Erythroblast (primary cell): ENCODE measurements at places on chromosomes 4 and X.
A peak's percentile ranks its signal among the peaks of the same experiment; 100 is the strongest.

DNA sequence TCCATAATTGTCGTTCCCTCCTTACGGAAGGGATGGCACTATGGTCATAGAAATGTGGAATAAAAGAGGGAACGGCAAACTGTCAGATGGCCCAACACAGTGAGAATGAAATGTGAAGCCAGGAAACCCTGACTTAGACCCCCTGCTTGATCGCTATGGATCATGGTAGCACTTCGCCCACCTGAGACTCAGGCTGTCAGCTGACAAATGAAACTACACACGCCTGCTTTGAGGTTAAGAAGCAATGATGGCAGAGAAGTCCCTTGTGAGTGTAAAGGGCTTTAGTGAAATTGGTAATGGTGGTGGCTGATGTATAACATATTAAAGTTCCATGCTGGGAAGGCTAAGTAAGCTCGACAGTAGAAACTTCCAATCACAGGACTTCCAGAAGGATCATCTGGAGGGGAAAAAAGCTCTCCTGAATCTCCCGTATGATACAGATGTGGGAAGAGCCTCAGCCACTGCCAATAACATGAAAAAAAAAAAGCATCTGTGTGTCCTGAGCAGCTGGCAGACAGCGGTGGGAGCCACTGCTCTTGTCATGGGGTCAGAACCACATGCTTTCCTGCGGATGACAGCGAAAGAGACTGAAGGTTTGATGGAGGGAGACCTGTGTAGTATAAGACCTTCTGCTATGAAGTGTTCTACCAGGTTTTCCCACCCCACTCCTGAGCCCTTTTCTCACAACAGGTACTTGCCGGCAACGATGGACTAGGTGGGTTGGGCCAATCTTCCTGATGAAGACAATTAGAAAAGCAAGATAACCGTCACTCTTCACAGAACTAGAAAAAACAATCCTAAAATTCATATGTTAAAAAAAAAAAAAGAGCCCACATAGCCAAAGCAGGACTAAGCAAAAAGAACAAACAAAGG is 107.6 kb downstream of the AFAP1 start:
- no peak for DNase-seq

GRCh38 chr4:141511055-141511454 is 125.3 kb upstream of the IL15 start:
- DNase-seq: no peak

- no peak for DNase-seq
Observed at GRCh38 chr4:102103368-102103767, 241.9 kb downstream of the SLC39A8 start.

DNA sequence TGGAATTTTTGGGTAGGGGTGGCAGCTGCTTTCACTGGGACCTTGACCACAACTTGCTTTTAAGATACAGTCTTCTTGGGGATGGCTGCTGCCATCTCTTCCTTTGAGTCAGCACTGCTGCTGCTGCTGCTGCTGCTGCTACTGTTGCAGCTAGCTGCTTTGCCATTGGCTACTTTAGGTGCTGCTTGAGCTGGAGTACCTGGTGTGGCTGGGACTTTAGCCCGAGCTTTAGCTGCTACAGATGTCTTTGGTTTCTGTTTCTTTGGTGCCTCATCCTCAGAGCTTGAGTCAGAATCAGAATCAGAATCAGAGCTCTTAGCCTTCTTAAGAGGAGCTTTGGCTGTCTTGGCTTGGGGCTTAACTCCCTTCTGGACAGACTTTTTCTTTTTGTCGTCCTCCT is 52.2 kb downstream of the FAM9B start:
- DNase-seq: no peak

GRCh38 chrX:68292471-68292870 is 140.8 kb downstream of the OPHN1 start:
- no peak for DNase-seq

GRCh38 chr4:47945930-47946726 is 31.7 kb upstream of the NFXL1 start:
- no peak for DNase-seq

GRCh38 chrX:140318296-140318695 is 186.6 kb downstream of the SOX3 start:
- no peak for DNase-seq

- DNase-seq: peak; percentile 76
Observed at GRCh38 chr4:55378617-55379467, 16.9 kb upstream of the TMEM165 start.

DNA sequence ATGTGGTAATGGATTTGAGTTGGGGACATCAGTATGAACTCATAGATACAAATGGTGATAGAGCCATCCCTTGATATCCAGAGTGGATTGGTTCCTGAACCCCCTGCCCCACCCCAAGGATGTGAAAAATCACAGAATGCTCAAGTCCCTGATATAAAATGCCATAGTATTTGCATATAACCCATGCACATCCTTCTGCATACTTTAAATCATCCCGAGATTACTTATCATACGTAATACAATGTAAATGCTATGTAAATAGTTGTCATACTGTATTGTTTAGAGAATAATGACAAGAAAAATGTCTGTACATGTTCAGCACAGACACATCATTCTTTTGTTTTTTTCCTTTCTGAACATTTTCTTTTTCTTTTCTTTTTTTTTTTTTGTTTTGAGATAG is 18.9 kb upstream of the SEPTIN11 start:
- DNase-seq: no peak

DNA sequence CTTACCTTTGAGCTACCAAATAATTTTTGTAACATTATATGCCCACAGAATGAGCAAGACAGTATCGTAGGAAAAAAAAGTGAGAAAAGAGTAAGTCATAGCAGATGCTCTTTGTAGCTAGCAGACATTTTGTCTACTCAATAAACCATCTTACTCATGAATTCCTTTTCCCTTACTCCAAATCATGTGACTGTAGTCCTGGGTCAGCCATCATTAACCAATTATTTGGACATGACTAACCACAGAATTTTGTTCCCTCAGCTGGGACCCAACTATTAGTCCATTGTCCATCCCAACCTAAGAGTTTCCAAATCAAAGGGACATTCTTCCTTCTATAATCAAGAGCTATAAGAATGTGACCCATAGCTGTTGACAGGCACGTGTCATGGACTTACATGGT is 11.4 kb downstream of the UBE2D3 start:
- DNase-seq: no peak

DNA sequence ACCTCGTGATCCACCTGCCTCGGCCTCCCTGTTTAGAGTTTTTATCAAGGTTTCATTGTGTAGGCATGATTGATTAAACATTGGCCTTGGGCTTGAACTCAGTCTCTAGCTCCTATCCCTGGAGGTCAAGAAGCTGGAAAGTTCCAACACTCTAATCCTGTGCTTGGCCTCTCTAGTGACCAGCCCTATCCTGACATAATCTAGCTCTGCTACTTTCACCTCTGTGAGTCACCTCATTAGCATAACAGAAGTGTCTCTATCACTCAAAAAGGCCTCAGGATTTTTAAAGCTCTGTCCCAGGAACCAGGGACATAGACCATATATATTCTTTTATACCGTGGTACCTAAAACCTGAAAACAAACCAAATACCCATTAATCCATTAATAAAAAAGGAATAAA is 377.5 kb downstream of the CENPC start:
- DNase-seq: no peak

- DNase-seq: peak; percentile 76
Observed at GRCh38 chr4:128191115-128191781, 96.4 kb downstream of the PGRMC2 start.

DNA sequence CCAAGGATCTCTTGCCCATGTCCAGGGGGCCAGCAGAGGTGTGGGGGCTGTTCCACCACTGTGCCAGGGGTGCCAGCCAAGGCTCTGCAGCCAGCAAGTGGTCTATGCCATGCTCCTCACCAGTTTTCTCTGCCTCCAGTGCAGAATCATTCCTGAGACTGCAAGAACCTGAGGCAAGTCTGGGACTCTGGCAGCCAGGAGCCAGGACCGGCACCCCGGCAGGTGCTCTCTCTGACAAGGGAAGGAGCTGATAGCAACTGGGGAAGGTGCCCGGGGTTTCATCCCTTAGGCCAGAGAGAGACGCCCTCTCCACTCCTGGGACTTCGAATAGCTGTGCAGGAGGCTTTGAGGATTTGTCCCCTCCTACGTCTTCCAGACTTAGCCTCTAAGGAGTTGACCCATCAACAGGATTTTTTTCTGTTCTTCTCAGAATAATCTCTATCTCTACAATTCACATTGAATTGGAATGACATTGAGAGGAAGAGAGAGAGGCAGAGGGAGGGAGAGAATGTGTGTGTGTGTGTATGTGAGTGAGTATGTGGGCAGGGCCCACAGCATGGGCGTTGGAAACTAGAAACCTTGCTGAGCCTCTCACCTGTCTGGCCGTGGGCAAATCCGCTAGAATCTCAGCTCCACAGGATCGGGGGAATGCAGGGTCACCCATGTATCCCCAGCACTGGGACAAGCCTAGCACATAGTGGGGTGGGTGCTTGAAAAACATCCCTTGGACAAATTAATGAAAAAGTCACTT is 74.5 kb upstream of the AFAP1 start:
- no peak for DNase-seq

DNA sequence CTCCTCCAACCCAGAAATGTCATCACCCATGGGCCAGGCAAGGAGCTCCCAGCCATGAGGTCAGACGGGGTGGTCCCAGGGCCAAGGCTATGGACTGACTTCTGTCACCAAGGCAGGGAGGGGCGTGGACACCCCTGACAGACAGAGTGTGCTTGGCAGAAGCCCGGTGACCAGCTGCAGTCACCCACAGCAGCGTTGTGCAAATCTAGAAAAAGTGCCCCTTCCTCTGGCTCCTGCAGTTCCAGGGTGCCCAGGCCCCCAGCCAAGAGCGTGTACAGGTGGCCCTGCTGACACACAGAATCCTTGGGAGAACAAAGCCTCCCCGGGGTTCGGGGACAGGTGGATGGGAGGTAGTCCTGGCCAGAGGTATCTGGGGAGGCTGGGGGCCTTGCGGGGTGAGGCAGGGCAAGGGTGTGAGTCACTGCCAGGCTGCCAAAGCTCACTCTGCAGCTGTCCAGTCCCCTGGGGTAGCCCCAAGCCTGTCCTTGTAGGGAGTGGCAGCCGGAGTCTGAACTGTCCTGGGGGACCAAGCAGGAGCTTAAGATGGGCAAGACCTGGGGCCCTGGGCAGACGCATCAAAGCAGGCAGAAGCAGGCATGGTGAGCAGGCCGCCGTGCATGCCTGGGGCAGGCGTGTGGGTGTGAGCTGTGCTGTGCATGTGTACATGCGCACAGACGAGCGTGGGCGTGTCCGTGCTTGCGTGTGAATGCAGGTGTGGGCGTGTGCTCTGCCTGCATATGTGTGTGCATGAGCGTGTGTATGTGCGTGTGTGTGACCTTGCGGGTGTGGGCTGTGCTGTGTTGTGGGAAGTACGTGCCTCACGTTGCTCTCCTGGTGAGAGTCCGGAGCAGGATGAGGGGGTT is 3.3 kb downstream of the MYL5 start:
- DNase-seq: no peak

GRCh38 chr4:74335341-74336021 is 27.2 kb downstream of the EPGN start:
- no peak for DNase-seq

GRCh38 chr4:8745826-8746225 is 125.8 kb downstream of the HMX1 start:
- no peak for DNase-seq

DNA sequence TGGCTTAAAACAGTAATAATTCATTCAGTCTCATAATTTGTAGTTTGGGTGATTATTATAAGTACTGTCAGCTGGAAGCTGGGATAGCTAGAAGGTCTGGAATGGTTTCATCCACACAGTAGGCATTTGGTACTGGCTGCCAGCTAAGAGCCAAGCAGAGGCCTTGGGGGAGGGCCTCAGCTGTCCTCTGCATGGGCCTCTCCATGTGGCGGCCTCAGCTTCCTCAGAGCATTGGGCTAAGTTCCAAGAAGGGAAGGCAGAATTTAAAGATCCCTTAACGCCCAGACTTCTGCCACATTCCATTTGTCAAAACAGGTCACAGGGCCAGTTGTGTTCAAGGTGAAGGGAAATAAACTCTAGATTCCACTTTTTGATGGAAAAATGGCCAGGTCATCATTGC is 93.3 kb downstream of the NEUROG2 start:
- no peak for DNase-seq

DNA sequence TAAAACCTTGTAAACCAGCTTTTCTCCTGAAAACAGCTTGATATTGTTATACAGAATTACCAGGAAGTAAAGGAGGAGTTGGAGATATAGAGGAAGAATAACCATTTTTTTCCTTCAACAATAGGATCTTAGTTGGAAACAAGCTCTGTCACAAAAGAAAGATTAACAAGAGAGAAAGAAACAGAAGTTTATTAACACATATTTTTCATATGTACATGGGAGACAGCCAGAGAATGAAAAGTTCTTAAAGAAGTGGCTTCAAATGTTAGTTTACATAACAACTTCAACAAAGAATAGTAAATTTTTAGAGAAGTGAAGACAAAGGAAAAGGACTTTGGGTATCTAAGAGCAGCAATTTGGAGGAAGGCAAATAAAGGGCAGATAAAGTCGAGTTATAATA is 94.9 kb upstream of the ANKRD50 start:
- no peak for DNase-seq

GRCh38 chr4:177974461-177974860 is 532.2 kb upstream of the AGA start:
- no peak for DNase-seq

DNA sequence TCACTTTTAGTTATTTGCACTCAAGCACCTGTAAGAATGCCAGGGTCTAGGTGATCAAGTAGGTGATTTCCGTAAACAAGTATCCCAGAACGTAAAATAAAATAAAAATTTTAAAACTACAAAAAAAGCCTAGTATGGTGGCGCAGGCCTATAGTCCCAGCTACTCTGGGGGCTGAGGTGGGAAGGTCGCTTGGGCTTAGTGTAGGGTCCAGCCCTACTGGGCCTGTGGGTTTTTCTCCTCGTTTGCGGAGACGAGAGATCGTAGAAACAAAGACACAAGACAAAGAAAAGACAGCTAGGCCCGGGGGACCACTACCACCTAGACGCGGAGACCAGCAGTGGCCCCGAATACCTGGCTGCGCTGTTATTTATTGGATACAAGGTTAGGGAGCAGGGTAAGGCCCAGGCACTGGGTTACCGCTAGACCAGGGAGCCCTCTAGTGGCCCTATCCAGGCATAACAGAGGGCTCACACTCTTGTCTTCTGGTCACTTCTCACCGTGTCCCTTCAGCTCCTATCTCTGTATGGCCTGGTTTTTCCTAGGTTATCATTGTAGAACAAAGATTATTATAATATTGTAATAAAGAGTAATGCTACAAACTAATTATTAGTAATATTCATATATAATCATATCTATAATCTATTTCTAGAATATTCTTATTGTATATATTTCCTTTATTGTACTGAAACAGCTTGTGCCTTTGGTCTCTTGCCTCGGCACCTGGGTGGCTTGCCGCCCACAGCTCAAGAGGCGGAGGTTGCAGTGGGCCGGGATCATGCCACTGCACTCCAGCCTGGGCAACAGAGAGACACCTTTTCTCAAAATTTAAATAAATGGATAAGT is 38.4 kb downstream of the SAGE1 start:
- peak; percentile 42 for DNase-seq

DNA sequence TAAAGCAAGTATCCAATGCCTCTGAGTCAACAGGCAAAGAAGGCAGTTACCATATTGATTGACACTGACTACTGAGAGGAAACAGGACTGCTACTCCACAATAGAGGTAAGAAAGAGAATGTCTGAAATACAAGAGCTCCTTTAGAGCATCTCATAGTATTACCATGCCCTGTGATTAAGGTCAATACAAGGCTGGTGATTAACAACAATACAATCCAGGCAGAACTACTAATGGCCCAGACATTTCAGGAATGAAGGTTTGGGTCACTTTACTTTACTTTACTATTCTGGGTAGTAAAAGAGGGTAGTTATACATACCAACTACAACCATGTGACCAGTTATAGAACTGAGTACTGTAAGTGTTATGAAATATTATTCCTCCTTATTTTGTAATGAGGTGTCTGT is 44.5 kb downstream of the BRWD3 start:
- no peak for DNase-seq
